ENCODE measurements at places on chromosomes 5 and 9.

DNA sequence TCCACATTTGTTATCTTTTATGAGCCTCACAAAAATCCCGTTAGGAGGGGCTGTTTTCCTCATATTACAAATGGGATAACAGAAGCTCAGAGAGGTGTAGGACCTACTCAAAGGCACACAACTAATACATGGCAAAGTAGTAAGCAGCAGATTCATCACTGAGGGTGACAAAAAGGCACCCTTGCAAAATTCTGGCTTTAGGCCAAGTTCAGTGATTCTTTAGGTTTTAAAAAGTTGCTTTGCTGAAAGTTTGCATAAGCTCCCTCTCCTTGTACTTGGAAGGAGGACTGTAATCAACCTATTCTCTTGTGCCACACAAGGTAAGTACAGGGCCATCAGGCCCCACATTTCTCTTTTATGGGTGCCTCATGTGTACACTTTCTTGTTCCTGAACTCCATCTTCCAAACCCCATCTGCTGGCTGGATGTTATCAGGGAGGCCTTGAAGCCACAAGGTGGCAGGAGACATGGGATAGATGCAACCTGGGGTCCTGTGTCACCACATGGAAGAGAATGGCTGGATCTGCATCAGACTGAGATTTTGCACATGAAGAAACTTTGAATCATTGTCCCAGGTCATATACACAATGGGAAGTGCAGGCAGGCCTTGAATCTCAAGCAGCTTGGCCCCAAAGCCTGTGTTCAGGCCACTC, 311.6 kb downstream of the MSX2 start:
- DNase-seq: no peak

GRCh38 chr9:132401824-132402223, 4.8 kb downstream of the TTF1 start:
- DNase-seq: no peak

DNA sequence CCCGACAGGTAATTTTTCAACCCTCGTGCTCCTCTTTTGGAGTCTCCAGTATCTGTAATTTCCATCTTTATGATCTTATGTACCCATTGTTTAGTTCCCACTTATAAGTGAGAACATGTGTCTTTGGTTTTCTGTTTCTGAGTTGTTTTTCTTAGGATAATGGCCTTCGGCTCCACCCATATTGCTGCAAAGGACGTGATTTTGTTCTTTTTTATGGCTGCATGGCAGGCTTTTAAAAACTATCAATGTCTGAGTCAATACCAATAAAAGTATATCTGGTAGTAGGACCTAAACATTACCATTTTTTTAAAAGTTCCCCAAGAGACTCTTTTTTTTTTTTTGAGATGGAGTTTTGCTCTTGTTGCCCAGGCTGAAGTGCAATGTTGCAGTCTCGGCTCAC, 3.9 kb upstream of the SLC26A2 start:
- no peak for DNase-seq

GRCh38 chr5:39726467-39726866, 301.7 kb upstream of the DAB2 start:
- no peak for DNase-seq

DNA sequence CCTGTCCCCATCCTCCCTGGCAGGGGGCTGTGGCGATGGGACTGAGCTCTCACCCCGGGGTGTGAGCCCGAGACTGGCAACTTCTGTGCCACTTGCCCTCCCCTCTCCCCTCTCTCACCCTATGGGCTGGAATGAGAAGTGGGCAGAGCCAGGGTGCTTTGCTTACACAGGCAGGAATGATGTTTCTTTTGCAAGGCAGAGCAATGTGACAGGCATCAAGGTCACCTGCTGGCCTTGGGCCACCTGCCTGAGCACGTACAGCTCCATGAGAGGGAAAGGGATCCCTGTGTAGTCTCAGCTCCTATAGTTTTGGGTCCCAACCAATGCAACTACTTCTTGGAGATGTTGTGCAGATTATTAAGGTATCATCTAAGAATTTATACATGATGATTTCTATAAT, 252.8 kb upstream of the DAP start:
- DNase-seq: no peak

DNA sequence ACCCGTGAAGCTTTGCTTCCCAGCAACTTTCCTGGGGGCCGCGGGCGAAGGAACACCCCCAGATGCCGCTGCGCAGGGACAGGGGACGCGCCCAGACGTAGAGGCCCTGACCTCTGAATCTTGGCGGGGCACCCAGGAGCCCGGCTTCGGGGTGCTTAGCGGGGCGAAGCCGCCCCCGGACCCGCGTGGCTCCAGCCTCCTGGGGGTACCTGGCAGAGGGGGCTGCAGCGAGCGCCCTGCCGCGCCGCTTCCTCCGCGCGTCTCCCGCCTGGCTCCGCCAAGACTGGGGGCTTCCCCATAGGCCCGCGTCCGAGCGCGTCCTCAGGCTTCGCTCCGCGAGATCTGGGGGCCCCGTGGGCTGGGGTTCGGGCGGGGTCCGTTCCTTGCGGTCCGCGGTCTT, 23.0 kb upstream of the ZNF782 start:
- DNase-seq: no peak

GRCh38 chr5:147565524-147565923, 55.7 kb upstream of the DPYSL3 start:
- no peak for DNase-seq

GRCh38 chr9:71352837-71353236, 231.4 kb upstream of the TRPM3 start:
- DNase-seq: no peak

DNA sequence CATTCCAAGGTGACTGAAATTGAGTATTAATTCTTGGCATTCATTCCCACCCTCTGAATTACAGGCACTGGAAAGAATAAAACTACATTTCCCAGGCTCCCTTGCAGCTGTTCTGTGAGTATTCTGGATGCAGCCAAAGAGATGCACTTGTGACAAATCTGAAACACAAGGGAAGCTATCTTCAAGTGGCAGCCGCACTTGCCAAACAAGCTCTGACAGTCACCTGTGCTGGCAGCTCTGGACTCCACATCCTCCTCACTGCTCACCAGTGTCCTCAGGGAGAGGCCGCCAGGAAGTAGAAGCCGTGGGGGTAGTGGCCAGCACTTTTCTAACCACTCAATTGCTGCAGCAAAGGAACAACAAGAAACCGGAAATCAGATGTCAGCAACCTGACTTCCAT, 275.0 kb downstream of the NR2F1-AS1 start:
- DNase-seq: no peak

DNA sequence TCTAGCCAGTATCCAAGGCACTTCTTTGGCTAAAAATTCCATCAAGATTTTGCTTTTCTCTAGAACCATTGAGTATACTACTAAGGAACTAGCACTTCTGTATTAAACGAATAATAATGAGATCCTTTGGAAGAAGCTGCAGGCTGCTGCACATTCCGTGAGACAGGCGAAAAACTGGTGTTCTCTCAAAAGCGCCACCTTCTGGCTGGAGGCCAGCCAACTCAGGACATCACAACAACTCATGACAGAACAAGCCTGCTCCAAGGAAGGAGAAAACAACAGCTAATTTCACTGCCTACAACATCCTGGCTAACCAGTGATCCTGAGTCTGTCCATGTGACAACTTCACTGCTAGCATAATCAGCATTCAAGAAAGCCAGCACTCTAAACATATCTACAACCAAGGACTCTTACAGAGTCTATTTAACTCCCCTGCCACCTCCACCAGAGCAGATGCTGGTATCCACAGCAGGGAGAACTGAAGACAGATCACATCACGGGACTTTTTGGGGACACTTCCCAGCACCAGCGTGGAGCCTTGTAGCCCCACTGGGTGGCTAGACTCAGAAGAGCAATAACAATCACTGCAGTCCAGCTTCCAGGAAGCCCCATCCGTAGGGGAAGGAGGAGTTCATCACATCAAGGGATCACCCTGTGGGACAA, 150.5 kb downstream of the YTHDC2 start:
- no peak for DNase-seq

GRCh38 chr9:114235033-114235661, 79.8 kb downstream of the COL27A1 start:
- DNase-seq: no peak

DNA sequence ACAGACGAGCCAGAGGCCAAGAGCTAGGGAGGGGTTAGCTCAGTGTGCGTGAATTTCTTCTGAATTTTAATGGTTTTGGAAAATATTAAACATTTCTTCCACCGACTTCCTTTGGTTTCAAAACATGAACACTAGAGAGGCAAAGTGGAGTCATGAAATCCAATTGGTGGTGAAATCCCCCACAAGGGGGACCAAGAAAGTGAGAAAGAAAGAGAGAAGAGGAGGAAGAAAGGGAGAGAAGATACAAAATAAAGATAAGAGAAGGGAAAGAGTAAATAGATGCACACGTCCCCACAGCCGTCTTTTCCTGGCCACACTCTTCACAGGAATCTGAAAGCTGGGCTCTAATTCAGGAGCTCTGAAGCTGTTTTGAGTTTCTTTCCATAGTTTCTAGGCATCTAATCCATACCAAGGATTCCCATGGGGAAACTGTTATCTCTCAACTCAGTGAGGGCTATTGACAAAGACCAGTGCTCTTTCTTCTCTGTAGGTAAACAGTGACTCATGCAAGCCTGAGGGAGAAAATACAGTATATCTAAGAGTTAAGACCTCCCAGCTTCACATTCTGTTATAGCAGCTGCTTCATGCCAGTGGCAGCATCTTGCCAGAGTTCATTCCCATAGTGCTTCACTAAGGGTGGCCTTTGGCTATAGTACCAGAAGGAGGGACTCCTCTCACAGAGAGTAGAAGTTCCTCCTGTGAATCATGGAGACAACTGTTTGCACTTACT, 115.8 kb upstream of the LIFR start:
- DNase-seq: no peak

DNA sequence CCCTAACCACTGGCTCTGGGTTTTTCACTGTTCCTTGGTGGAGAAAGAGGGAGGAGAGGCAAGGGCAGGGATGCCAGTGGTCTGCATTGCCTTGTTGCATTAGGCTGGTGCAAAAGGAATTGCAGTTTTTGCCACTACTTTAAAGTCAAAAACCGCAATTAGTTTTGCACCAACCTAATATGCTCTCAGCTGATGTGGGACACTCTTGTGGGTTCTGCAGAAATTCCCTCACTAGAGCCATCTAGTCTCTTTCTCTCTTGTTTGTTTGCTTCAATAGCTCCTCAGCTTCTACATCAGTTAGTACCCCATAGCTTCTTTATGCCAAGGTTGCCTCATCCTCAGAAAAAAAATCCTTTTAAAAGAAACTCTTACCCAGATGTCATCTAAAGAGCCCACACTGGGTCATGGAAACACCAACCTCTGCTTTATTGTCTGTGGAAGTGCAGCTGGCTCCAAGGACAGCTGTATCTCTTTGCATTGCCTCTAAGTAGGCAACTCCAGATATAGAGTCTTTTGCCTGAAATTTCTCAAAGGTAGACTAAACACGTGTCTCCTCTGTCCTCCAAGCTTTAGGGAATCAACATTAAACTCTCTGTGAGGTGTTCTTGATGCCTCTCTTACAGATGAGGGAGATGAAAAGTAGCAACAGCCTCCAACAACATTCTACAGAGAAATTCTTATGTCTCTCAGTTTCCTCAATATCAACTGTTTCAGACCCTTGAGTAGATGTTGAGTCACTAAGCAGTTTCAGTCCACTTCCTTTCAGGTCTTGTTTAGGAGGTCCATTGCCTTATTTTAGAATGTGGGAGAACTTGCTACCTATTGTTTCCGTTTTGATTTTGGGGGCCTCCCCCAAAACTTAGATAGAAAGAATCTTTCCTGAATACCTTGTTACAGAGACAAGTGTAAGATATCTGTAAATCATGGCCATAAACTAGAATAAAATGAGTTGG, 84.9 kb upstream of the MEF2C start:
- no peak for DNase-seq

DNA sequence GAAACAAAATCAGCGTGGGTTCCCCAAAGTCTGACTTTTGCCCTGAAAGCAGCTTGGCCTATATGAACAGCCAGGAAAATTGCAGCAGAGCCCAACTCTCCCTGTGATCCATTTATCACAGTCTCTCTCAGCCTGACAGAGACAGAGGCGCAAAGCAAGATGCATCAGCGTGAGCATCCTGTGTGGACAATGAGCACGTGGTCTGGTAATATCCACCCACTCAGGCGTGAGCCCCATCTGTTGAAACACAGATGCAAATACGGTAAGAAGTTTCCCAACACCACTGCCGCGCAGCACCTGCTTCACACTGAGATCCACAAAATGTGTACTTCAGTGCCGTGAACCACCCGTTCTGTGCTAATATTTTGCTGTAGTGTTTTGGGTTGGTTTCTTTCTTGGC, 114.6 kb downstream of the MRPL36 start:
- DNase-seq: no peak

- no peak for DNase-seq
These were observed 124.9 kb upstream of the ICE1 start for GRCh38 chr5:5297432-5298067.

GRCh38 chr5:139960723-139961383, 82.2 kb downstream of the NRG2 start:
- DNase-seq: no peak

DNA sequence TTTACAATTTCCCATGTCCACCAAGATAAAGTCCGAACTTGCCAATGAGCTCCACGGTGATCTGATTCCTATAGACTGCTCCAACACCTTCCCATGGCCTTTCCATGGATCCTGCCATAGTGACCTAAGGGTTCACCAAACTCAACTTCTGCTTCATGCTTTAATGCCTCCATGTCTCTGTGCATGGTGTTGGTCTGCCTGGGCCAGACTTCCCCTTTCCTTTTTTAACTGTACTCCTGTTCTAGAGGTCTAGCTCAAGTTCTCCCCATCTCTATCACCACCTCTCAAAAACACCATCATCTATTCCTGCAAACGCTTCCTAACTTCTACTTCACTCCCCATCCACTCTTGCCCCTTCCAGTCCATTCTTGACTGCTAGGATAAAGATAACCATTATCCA, 14.8 kb upstream of the SMARCA2 start:
- no peak for DNase-seq

GRCh38 chr9:113125386-113126035, 25.3 kb upstream of the SLC31A2 start:
- no peak for DNase-seq

- no peak for DNase-seq
These were observed 61.1 kb upstream of the ARAP3 start for GRCh38 chr5:141742866-141743851.

GRCh38 chr5:99379187-99379586, 450.4 kb upstream of the CHD1 start:
- no peak for DNase-seq

DNA sequence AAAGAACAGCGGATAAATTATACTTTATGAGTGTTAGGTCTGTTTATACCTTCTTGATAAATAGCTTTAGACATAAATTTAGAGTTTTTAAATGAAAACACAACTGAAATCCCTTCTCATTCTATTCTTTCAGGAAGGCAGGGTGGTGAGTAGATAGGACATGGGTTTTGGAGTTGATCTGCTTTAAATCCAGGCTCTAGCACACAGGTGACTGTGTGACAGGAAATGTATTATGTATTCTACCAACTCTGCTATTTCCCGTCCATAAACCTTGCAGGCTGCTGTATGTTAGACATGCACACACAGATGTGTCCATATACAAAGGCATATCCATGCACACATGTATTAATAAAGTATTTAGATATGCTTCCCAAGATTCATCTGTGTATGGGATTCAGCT, 19.3 kb upstream of the CARTPT start:
- DNase-seq: no peak

DNA sequence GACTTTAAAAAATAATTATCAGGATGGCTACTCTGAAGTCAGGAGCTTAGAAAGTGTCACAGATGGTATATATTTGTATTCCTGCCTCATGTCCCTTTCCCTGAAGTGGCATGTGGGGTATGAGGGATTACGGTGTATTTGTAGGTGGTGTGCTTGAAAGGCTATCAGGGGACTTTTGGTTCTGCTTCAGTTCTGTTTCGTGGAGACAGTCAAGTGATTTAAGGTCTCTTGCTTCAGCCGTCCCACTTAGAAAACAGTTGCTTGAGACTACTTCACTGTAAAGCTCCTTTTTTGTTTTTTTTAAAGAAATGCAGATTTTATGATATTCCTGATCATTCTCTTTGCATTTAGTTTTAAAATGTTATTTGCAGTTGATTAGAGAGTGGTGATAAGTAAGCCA, 18.3 kb downstream of the PARP8 start:
- no peak for DNase-seq
